ENCODE measurements at places on chromosomes 5 and 9.

- DNase-seq = no peak
Measured at GRCh38 chr5:134070725-134071613, 43.5 kb upstream of the TCF7 start.

- DNase-seq = no peak
Measured at GRCh38 chr9:89919171-89919681, 314.4 kb downstream of the GADD45G start.

DNA sequence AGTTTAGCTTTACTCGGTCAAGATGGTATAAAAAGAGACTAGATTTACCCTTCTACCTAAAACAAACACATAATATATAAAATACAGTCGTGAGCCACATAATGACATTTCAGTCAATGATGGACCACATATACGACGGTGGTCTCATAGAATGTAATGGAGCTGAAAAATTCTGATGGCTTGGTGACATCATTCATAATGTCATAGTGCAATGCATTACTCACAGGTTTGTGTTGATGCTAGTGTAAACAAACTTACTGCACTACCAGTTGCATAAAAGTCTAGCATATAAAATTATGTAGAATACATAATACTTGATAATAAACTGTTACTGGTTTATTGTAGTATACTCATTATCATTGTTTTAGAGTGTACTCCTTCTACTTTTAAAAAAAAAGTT lies 115.9 kb upstream of the GDNF start:
- no peak for DNase-seq

GRCh38 chr5:54397420-54397819 lies 58.1 kb upstream of the HSPB3 start:
- DNase-seq = no peak

GRCh38 chr9:116181853-116182610 lies 28.4 kb downstream of the PAPPA start:
- no peak for DNase-seq
